Muscle of back (tissue), 13 donors: ENCODE measurements at places on chromosomes 7 and 10. TPM values are rescaled to one million over a fixed set of nuclear protein-coding genes. Genes with fewer than 3 reads are reported as not detected.

GRCh38 chr10:21099291-21100062, 202.4 kb upstream of the NEBL start:
- DNase-seq = no peak

FRG2B gene
- not detected for polyA plus RNA-seq

GJD4 gene
- polyA plus RNA-seq = 3.8 TPM

GRCh38 chr7:96236198-96237039, 85.5 kb downstream of the SLC25A13 start:
- DNase-seq = peak; percentile 54

DNA sequence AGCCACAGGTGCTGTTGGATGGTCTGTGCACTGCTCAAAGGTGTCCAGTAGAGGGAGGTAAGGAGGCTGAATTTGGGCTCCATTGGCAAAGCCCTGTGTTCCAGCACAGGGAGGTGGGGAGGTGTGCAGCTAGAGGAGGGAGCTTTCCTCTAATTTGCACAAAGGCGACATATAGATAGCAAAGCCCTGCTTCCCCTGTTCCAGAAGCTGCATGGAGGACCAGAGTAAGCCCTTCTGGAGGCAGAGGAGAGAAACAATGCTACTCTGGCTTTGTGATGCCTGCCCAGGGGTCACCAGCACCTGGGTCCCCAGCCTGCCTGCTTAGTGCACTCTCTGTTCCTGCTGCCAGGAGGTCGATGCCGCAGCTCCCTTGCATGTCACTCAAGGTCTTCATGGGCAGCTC, 3.4 kb upstream of the ARHGAP22 start:
- no peak for DNase-seq

PCGF5 gene
- polyA plus RNA-seq = 17.5 TPM

LDB3 gene
- 686 TPM for polyA plus RNA-seq

- DNase-seq = no peak
Observed at GRCh38 chr10:104128214-104128613, 6.2 kb downstream of the SFR1 start.

- no peak for DNase-seq
Observed at GRCh38 chr10:87915406-87915805, 52.0 kb downstream of the PTEN start.

- DNase-seq = no peak
Observed at GRCh38 chr7:131302446-131302845, 25.2 kb upstream of the MKLN1 start.

PLAC9 gene
- polyA plus RNA-seq = 117 TPM

DNA sequence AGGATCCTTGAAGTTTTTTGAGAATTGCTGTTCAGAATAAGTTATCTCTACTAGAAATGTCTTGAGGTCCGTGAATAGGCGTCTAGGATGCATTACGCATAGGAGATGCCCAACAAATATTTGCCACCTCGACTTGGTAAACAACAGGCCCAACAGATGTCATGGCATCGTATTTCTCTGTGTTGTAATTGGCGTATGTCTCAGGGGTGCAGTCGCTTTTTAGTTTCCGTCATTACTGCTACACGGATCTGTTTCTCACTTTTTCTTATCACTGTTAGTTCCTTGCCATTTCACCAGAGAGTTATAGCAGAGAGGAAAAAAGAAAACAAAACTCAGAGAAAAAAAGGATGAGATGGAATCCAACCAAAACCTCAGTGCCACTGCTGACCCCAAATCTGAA, 73.0 kb upstream of the SFMBT2 start:
- no peak for DNase-seq

DNA sequence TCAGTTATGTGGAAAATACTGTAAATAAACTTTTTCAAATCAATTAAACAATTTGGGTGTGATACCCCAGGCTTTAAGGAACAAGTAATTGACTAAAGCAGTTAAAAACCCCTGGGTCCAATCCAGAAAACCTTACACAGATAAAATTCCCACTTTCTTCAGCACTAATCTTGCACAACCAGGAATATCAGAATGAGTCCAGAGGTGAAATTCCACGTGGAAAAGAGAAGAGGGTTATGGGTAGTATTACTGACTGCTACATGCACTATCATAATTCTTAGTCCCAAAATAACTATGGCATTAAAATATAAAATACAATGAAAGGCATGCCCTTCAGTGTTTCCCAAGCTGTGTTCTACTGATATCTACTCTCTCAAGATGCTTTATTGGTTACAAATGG, 135.7 kb upstream of the STEAP4 start:
- DNase-seq = no peak

CLDN4 gene
- 0.46 TPM for polyA plus RNA-seq

DNA sequence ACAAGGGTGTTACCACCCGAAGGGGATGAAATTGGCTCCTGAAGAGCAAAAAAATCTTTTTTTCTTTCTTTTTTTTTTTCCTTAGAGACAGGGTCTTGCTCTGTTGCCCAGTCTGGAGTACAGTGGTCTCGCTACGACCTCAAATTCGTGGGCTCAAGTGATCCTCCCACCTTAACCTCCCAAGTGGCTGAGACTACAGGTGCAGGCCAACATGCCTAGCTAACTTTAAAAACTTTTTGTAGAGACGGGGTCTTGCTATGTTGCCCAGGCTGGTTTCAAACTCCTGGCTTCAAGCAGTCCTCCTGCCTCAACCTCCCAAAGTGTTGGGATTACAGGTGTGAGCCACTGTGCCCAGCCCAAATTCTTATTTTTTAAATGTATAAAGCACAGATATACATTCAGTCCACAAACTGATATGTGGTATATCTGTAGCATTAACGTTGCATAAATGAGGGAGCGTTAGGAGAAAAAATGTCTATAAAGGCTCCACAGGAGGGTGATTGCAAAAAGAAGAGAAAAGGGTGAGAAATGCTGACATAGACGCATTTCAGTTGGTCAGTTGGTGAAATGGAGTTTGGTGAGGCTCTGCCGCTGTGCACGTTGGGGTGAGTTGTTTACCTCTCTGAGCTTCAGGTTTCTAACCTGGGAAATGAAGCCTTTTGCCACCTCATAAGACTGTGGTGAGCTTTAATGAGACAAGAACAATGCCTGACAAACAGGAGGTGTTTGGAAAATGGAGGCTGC, 100.7 kb upstream of the PODXL start:
- DNase-seq = no peak

GRCh38 chr10:5557799-5558771, 33.3 kb downstream of the CALML3 start:
- no peak for DNase-seq

- peak; percentile 96 for DNase-seq
Observed at GRCh38 chr7:128831994-128832879, 2.0 kb downstream of the FLNC start.

GRCh38 chr7:50718876-50719275, 63.8 kb downstream of the GRB10 start:
- no peak for DNase-seq

- no peak for DNase-seq
Observed at GRCh38 chr10:126245501-126245900, 142.8 kb downstream of the ADAM12 start.

GRCh38 chr10:72638586-72639440, 12.9 kb upstream of the MICU1 start:
- DNase-seq = no peak

MYPN gene
- 69.8 TPM for polyA plus RNA-seq

- DNase-seq = no peak
Observed at GRCh38 chr10:97171001-97171400, 14.8 kb downstream of the SLIT1 start.

- peak; percentile 19 for DNase-seq
Observed at GRCh38 chr10:21953585-21954057, 49.9 kb downstream of the DNAJC1 start.
